ENCODE measurements at places on chromosomes 1 and 21. TPM values are rescaled to one million over a fixed set of nuclear protein-coding genes. Genes with fewer than 3 reads are reported as not detected.

MRPL20 gene
- 102 TPM for total RNA-seq

BSND gene
- 0.20 TPM for total RNA-seq

SH2D5 gene
- 0.22 TPM for total RNA-seq

NR0B2 gene
- total RNA-seq = 10.0 TPM

BGLAP gene
- total RNA-seq = 2.2 TPM

AMY2A gene
- 4.1 TPM for total RNA-seq

SAMSN1 gene
- 59.9 TPM for total RNA-seq

GRCh38 chr1:228325267-228325666 is 81.4 kb downstream of the TRIM11 start:
- no peak for DNase-seq

DNA sequence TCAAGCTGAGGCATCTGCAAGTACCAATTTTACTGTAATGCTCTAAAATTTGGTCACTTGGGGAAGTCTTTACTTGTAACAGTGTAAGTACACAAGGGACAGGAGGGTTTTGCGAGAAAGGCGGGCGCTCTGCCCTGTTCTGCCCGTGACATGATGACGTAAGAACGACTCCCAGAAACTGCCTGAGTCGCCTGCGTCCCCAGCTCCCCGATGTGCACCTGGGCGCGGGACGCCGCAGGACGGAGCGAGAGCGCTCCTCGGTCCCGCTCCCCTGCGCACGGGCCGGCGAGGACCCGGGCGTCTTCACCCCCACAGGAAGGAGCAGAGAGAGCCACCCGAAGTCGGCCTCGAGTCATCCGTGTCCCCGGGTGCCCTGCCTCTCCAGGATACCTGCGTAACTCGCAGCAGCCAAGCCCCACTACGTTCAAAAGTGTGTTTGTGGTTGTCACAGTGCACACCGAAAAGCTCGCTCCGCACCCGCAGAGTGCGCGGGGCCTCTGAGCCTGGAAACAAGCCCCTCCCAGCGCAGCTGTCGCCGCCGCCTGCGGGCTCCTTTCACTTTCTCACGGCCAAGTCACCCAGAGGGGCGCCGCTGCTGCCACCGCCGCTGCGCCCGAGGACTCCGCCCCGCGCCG is 3.3 kb upstream of the ZBTB18 start:
- no peak for DNase-seq

DNA sequence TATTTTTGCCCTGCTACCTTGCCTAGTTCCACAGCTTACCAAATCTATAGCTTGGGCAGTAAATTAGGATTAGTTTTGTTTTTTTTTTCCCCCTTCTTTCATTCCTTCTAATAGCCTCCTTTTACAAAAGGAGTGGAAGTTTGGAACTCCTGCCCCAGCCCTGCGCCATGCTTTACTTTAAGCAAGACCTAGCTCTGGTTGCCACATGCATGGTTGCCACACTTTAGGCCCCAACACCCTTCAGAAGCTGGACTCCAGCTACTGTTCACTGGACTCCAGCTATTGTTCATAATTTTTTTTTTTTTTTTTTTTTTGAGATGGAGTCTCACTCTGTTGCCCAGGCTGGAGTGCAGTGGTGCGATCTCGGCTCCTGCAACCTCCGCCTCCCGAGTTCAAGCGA is 115.8 kb downstream of the NR5A2 start:
- no peak for DNase-seq

- DNase-seq = no peak
Measured at GRCh38 chr1:49424782-49425181, 599.0 kb downstream of the AGBL4 start.

DNA sequence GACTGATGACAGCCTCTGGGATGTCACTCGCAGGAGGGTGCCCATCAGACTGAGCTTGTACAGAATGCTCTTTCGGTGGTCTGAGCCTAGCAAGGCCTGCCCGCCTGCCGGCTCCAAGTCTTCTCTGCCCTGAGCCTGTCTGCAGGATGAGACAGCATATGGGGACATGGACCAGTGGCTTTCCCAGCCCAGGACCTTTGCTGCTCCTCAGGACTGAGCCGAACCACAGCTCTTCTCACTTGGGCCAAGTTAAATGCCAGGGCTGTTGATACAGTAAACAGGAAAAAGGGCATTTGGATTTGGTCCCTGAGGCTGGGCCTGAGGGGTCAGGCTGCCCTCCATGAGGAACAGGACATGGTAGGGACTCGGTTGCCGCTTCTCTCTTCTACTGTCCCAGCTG is 64.3 kb upstream of the EPS8L3 start:
- DNase-seq = no peak

DNA sequence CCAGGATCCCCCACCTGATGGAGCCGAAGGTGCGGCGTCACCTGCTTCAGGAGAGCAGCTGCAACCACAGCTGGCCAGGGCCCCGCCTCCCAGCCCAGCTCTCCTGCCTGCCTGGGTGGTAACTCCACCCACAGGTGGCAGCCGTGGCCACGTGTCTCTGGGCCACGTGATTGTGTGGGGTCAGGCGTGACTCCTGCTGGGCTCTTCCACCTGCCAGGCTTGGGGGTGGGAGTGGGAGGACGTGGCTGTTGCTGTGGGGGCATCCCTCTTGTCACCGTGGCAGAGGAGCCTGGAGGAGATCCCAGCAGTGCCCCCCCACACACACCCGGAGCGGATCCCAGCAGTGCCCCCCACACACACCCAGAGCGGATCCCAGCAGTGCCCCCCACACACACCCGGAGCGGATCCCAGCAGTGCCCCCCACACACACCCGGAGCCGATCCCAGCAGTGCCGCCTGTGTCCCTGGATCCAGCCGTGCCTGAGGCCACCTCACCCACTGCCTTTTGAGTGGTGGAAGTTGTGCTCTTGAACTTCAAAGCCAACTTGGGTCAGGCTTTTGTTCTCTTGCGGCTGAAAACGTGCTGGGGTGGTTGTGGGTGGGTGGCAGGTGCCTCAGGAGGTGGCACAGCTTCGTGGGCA is 32.2 kb downstream of the POFUT2 start:
- peak; percentile 74 for DNase-seq

GRCh38 chr1:200029035-200029821 is 1.7 kb downstream of the NR5A2 start:
- peak; percentile 81 for DNase-seq

DNA sequence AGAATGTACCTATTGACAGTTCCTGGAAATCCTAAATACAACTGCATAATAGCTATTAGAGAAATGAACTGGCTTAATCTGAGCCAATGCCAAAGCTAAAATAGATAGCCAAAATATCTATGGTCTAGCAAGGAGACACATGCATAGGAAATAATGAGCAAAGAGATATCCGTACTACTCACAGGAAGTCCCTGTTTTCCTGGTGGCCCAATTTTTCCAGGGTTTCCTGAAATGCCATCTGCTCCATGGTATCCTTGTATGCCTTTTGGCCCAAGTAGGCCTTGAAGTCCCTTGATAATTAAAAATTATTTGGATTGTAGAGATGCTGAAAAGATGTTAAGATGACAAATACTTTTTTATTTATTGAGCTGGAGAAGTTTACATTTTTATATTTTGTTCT is 108.4 kb upstream of the ZNHIT6 start:
- DNase-seq = no peak

DNA sequence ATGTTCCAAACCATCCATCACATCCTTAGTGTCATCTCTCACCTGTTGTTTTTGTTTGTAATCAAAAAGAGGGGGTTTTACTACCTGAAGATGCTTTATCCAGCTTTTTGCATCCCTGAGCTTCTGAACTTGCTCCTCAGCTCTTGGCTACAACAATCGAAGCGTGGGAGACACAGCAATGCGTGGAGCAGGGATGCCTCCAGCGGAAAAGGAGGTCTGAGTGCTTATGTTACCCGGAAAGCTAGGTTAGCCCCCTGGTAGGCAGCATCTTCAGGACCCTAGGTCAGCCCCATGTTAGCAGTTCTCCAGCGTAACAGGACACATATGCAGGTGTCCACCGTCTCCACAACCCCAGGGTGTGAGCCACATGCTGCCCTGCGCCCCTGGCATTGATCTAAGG is 141.5 kb downstream of the RRAGC start:
- DNase-seq = no peak

GRCh38 chr1:51237351-51238033 is 1.4 kb downstream of the RNF11 start:
- no peak for DNase-seq

GRCh38 chr1:109757936-109758786 is 5.6 kb downstream of the EPS8L3 start:
- DNase-seq = peak; percentile 45

DNA sequence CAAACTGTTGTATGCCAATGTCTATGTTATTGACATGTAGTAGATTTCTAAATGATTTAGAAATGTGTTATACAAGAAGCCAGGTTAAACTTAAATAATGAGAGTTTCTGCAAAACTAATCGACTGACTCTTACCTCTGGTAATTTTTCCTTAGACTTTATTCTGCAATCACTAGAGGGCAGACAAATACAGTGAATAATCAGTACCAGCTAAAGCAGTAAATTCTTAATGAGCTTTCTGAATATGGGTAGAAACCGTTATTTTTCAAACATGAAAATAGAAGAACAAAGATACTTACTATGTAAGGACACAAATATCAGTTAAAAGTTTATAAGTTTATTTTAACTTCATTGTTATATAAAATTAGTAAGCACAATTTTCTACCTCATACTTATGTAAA is 97.9 kb upstream of the RGS1 start:
- DNase-seq = no peak

DNA sequence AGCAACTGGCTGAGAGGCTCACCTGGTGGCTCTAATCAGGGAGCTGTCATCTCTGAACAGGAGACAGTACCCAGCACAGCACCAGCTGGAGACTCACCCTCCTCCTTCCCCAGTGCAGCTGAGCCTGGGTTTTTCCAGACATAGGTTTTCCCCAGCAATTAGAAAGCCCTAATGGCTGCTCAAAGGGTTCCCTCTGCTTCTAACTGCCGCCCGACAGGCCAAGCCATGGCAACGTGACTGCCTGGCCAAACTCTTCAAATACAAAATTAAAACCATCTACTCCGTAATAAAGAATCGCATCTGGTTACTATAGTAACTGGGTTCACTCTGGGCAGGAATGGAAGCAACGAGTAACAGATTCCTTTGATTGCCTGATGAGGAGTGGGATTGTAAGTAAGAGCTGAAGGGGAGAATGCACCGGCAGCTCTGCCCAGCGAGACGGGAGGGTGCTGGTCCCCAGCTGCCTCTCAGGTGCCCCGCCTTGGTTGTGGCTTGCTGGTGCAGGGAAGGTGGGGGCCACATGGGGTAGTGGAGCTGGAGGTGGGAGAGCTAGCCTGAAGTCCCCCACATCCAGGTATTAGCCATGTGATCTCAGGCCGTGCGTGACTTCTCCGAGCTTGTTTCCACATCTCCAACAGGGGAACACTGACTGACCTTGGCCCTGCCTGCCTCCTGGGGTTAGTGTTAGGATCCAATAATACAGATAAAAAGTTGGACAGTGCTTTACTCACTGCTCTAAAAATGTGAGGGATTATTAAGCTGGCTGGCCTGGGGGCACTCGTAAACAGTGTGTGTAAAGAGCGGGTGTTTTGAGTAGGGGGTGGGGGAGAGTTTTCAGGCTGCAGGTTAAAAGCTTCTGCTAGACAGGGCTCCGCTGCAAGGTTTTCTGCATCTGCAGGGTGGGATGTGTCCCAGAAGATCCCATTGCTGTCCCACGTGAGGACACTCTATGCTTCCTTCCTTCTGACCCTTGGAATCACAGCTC is 94.2 kb downstream of the KCNN3 start:
- peak; percentile 33 for DNase-seq

- no peak for DNase-seq
Measured at GRCh38 chr1:223774134-223774814, 61.9 kb downstream of the CAPN2 start.

DNA sequence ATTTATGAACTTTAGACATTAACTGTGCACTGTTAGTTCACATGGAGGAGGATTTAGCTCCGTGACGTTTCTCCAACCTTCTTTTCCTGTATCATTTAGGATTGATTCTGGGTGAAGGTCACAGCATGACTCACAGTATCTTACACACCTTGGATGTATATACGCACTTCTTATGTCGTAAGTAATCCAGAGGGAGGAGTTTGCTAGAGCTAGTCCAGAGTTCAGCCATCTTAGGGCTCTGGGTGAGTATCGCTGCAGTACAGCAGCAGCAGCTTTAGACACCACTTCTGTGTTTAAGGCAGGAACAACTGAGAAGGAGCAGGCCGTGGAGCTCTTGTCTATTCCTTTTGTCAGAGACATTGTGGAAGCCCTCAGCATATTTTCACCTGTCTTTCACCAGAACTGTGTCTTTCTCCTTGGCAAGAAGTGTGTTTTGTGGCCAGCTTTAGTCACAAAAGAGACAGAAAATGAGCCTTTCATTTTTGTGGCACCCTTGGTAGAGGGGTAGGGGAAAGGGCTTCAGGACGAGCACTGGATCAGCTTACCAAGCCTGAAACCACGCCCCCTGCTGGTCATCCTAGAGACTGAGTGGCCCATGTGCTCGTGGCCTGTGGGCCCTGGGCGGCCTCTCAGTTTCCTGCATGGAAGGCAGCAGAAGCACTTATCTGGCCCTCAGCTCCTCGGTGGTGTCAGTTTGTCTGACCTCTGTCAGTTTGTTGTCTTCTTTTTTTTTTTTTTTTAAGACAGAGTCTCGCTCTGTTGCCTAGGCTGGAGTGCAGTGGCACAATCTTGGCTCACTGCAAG is 64.0 kb downstream of the ADARB1 start:
- peak; percentile 90 for DNase-seq

- DNase-seq = no peak
Measured at GRCh38 chr1:41724248-41724647, 194.5 kb downstream of the HIVEP3 start.

GRCh38 chr1:159066108-159066507 is 10.5 kb downstream of the AIM2 start:
- no peak for DNase-seq
